Testis (tissue), 5 donors: ENCODE measurements at places on chromosomes 1 and 21.

GRCh38 chr1:34278211-34278610 is 101.5 kb downstream of the C1orf94 start:
- DNase-seq: no peak

DNA sequence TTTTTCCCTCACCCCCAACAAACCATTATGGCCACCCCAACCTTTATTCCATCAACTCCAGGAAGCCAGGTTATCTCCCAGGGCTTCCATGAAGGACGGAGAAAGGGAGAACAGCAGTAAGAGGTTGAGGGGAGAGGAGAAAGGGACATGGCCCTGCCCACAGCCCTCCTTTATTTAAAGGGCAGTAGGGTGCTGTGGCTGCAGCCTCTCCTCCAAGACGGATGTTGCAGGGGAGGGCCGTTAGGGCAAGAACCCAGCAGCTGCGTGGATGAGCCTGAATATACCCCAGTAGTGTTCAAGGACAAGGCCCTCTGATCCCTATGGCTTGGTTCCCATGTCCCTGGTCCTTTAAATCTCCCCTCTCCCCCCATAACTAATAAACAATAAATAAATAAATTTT is 5.9 kb downstream of the RXFP4 start:
- DNase-seq: no peak

DNA sequence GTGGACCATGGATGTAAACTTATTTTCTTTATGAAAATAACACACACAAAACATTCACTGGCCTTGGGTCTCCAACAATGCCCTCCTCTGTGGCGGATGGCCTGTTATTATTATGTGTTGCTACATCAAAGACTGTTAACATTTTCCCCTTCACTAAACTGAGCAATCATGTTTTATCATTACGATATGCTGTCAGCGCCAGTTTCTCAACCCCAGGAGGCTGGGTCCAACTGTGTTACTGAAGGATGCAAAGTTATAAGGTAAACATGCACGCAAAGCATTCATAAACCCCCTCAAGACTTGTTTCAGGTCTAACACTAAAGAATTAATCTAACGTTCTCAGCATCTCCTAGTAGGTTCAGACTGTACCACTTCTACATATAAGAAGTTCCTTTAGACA is 6.0 kb upstream of the DUSP10 start:
- no peak for DNase-seq

- no peak for DNase-seq
Measured at GRCh38 chr1:190747704-190748103, 270.0 kb upstream of the BRINP3 start.

- DNase-seq: no peak
Measured at GRCh38 chr1:116131866-116132605, 20.8 kb downstream of the MAB21L3 start.

GRCh38 chr1:85313888-85314696 is 37.7 kb upstream of the BCL10 start:
- peak; percentile 26 for DNase-seq

- DNase-seq: peak; percentile 91
Measured at GRCh38 chr1:39410915-39411436, 80.5 kb upstream of the BMP8A start.

DNA sequence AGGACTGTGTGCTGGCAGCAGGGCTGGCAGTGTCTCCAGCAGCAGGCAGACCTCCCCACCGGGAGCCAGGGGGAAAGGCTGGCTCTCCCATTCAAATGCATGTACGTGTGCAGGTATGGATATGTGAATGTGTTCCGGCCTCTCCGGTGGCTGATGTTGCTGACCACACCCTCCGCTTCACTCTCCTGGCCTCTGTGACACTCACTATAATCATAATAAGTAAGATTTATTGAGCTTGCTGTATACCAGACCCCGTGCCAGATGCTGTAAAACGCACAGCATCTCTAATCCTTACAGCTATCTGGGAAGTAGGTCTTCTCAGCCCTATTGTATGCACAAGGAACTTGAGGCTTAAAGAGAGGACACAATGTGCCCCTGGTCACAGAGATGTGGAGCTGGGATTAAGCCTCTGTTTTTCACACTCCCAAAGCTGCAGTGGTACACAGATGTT is 20.5 kb upstream of the ARTN start:
- DNase-seq: no peak

DNA sequence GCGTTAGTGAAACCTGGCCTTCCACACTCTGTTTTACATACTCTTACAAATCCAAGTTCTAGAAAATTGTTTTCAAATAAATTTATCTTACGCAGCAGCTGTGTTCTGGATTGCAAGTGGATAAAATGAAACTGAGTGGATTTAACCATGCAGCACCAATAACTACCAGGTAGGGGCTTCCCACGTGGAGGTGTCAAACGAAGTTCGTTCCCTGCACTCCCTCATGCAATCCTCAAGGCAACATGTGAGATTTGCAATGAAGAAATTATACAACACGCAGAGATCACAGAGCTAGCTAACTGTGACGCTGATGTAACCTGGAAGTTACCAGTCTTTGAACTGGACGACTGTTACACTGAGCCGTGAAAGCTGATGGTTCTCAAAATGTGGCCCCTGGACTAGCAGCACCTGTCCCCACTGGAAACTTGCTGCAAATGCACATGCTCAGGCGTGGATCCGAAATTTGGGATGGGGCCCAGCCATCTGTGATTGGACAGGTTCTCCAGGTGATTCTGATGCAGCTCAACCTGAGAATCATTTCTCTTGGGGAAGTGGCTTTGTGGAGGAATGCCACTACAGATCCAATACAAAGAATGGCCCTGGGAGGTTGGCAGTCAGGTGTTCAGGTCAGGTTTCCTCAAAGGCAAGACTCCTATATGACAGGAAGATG is 36.3 kb downstream of the RSPH1 start:
- DNase-seq: no peak
